CD4-positive, CD25-positive, alpha-beta regulatory T cell (primary cell): ENCODE measurements at places on chromosomes 11 and 22. TPM values are rescaled to one million over a fixed set of nuclear protein-coding genes. Genes with fewer than 3 reads are reported as not detected.

The B3GAT1 gene
- total RNA-seq = 1.9 TPM

The MMP12 gene
- total RNA-seq = not detected

The SLC22A12 gene
- total RNA-seq = not detected

The ABCG4 gene
- total RNA-seq = not detected

The SCUBE2 gene
- total RNA-seq = not detected

The UBE2L6 gene
- 103 TPM for total RNA-seq

The PGA4 gene
- not detected for total RNA-seq

- DNase-seq = no peak
Measured at GRCh38 chr11:43381802-43382201, 23.1 kb downstream of the TTC17 start.

DNA sequence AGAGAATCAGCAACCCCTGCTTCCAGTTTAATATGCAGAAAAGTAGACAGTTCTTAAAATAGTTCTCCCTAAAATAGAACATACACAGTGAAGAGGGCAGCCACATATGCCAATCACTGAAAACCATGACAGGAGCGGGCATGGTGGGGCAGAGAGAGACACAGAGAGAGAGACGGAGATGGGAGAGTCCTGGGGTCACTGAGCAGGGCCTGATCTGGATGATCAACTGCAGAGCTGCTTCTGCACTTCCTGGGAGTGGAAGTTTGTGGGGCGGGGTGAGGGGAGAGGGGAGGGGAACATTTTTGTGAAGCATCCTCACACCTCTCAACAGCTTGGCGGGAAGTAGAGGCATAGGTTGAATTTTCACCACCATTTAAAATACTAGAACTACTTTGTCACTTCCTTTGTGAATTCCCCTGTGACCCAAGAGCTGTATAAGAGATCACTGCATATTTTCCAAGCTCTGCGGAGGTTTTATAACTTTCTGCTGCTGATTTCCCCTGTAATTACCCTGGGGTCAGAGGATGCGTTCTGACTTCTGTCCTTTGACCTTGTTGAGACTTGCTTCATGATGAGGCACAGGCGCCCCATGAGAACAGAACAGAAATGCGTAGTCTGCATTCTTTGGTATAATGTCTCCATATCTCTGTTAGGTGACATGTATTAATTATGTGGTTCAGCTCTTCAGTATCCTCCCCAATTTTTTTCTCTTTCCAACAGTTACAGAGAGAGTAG, 419.4 kb downstream of the BRD1 start:
- no peak for DNase-seq

GRCh38 chr22:27775087-27775698, 26.4 kb downstream of the MN1 start:
- no peak for DNase-seq

DNA sequence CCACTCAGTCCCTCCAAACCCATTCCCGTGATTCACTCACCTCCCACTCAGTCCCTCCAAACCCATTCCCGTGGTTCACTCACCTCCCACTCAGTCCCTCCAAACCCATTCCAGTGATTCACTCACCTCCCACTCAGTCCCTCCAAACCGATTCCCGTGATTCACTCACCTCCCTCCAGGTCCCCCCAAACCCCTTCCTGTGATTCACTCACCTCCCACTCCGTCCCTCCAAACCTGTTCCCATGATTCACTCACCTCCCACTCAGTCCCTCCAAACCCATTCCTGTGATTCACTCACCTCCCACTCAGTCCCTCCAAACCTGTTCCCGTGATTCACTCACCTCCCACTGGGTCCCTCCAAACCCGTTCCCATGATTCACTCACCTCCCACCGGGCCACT, 639.6 kb downstream of the BRD1 start:
- DNase-seq = no peak

GRCh38 chr11:33234397-33235190, 22.6 kb upstream of the HIPK3 start:
- DNase-seq = no peak

DNA sequence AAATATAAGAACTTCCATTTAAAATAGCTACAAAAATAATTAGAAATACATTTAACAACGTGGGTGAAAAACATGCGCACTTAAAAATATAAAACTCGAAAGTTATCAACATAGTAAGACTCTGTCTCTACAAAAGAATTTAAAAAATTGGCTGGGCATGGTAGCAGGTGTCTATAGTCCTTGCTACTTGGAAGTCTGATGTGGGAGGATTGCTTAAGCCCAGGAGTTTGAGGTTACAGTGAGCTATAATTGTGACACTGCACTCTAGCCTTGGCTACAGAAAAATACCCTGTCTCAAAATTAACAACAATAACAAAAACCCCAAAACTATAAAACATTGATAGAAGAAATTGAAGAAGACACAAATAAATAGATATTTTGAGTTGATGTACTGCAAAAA, 13.8 kb upstream of the CASP12 start:
- DNase-seq = no peak

- peak; percentile 41 for DNase-seq
Measured at GRCh38 chr22:49052023-49052538, 775.6 kb downstream of the BRD1 start.

- no peak for DNase-seq
Measured at GRCh38 chr22:40432625-40433024, 62.2 kb downstream of the SGSM3 start.

- no peak for DNase-seq
Measured at GRCh38 chr11:56905442-56905841, 83.3 kb upstream of the OR5AK2 start.

GRCh38 chr22:21108379-21109115, 62.8 kb downstream of the LRRC74B start:
- no peak for DNase-seq

DNA sequence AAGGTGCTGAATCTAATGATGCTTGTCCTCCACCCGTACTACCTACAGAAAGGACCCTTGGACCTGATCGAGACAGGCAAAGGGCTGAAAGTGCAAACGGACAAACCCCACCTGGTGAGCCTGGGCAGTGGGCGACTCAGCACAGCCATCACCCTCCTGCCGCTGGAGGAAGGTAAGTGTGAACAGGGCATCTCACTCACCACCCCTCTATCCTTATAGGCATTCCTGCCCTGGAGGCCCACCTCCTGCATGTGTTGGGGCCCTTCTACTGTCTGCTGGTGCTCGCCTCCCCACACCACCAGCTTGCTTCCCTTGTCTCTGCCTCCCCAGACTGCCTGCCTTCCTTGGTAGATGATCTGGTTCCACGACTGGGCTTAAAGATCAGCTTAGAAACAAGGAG, 7.1 kb downstream of the PHLDB1 start:
- no peak for DNase-seq

DNA sequence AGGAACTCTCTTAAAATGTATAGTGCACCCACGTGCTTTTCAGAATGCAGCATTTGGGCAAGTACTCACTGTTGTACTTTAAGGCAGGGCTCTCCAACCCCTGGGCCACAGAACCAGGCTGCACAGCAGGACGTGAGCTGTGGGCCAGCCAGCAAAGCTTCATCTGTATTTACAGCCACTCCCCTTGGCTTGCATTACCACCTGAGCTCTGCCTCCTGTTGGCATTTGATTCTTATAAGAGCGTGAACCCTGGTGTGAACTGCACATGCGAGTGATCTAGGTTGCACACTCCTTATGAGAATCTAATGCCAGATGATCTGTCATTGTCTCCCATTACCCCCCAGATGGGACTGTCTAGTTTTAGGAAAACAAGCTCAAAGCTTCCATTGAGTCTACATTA, 3.0 kb downstream of the C11orf58 start:
- DNase-seq = no peak

DNA sequence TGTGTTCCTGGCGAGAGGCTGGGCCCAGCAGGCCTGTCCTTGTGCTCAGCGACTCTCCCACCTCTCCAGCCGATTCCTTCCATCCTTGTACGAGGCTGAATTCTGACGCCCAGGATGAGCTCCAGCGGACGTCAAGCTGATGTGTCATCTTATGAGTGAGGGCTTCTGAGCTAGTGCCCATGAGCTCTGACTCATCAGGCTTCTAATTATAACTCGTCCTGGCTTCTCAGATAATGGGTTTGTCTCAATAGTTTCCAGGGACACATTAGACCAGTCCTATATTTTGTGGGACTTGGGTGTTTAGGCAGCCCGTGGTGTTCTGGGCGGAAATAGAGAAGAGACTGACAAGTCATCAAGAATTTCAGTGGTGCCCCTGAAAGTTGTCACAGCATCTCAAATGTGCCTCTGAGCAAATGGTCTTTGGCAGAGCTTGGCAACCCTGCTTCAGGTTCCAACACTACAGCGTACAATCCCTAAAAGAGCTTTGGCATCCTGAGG, 108.2 kb upstream of the CD44 start:
- DNase-seq = peak; percentile 27

- DNase-seq = no peak
Measured at GRCh38 chr11:78277314-78277994, 88.7 kb downstream of the USP35 start.

DNA sequence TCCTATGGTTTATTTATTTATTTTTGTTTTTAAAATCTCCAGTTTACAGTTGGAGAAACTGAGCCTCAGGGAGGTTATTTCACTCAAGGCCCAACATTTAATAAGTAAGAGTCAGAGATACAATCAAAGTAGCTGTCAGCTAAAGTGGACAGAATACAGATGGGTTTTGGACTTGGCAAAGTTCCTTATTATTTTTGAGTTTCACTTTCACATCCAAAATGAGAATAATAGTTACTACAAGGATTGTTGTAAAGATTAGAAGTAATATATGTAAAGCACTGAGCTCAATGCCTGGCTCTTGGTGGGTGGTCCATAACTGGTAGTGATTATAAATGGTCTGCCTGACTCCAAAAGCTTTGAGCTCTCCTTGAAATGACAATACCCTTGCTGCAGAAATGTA, 87.5 kb upstream of the SESN3 start:
- DNase-seq = no peak

- no peak for DNase-seq
Measured at GRCh38 chr11:112727341-112727841, 233.8 kb upstream of the NCAM1 start.

DNA sequence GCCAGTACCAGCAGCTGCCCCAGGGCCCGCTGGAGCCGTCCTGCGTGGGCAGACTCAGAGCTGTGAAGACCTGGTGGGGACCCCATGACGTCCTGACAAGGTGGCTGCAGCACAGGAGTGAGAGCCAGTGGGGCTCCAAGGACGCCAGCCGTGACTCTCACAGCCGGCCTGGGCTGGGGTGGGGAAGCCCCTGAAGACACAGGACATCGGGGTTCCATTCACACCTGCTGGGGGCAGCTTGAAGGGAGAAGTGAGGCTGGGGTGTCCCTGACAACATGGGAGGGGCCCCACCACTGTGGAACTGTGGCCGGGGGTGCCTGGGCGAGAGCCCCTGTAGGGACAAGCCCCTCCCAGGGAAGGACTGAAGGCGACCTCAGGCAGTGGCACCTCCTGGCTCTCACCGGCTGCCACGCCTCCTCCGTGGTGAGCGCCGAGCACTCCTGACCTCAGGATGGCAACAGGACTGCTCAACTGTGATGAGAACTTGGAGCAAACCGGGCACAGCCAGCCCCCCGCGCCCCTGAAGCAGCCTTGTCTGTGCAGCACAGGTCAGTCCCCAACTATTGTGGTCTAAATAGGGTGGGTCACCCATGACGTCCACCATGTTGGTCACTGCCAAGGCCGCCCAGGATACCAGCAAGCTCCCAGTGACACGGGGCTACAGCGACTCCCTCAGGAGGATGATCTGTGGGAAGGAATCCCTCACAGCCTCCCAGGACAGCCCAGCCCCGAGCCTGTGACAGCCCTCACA, 22.7 kb upstream of the IL17REL start:
- no peak for DNase-seq

DNA sequence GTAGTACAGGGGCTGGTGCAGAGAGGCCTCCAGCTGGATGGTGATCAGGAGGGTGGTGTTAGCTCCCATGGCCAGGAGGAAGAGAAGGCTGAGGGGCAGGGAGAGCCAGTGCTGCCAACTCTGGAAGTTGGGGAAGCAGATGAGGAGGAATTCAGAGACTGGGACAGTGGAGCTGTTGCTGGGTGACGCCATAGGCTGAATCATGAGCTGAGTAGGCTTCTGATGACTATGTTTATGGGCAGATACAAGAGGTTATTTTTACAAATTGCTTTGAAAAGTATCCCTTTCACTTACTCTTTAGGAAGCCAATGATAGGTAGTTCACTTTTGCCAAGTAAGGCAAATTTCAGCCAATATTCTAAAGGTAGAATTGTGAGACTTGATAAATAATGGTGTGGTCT, 3.1 kb downstream of the OR56A1 start:
- DNase-seq = no peak

DNA sequence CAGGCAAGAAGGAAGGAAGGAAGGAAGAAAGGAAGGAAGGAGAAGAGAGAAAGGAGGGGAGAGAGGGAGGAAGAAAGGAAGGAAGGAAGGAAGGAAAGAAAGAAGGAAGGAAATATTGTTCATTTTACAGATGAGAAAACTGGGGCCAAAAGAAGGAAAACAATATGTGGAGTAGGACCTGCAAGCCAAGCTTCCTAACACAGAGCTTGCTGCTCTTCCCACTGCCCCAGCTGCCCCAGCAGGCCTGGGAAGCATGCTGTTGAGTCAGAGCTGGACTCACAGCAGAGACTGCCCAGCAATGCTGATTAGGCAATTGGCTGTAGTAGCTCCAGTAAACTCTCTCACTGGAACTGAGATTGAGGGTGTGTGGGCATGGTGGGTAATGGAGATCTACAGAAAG, 42.6 kb upstream of the SMCO4 start:
- no peak for DNase-seq

GRCh38 chr11:104898685-104899013, 389 bp upstream of the CASP12 start:
- DNase-seq = no peak

- DNase-seq = no peak
Measured at GRCh38 chr11:90556606-90557005, 333.8 kb upstream of the CHORDC1 start.

DNA sequence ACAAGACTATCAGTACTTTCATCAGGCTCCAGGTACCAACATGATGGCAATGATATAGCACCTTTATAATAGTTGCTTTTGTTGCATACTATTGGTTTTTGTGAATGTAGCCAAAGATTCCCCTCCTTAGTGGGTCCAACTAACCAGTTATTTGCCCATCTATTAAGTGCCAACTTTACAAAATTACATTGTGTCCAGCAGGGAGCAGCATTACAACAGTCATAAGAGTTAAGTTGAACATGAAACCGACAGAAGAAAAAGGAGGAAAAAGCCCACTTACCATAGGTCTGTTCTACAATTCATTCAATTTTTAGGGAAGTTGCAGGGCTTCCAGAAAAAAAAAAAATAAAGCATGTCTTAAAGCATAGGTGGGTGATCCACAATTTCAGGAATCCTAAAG, 21.6 kb downstream of the IMMP1L start:
- DNase-seq = peak; percentile 15

DNA sequence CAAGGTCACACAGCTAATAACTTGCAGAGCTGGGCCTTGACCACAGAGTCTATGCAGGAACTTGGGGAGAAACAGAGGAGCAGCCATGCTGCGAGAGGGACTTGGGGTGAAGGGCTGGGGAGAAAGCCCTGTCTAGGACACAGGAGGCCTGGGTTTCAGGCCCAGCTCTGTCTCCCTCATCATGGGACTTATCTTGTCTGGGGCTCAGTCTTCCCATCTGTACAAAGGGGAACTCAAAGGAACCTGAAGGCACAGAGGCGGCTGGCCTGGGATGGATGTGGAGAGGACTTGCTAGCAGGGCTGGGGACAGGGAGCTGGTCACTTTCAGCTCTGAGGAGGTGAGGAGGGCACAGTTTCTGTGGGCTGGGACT, 36.9 kb upstream of the TPBGL start:
- no peak for DNase-seq
